Activated CD4-positive, alpha-beta memory T cell treated with anti-CD3 and anti-CD28 coated beads for 36 hours (primary cell): ENCODE measurements at places on chromosomes 1 and 21. TPM values are rescaled to one million over a fixed set of nuclear protein-coding genes. Genes with fewer than 3 reads are reported as not detected.

GRCh38 chr1:222413436-222413835 lies 134.5 kb downstream of the HHIPL2 start:
- no peak overlapping the region for H3K4me3 ChIP-seq
- no peak for DNase-seq
- H3K4me1 ChIP-seq = peaks cover 31% of the 10 kb centered on the region
- H3K36me3 ChIP-seq = peaks cover 7% of the 10 kb centered on the region
- no peaks in the 10 kb centered on the region for H3K27me3 ChIP-seq

- H3K36me3 ChIP-seq = peaks cover 6% of the 10 kb centered on the region
- peaks cover 10% of the 10 kb centered on the region for H3K4me1 ChIP-seq
- DNase-seq = no peak
- H3K27me3 ChIP-seq = no peaks in the 10 kb centered on the region
- H3K27ac ChIP-seq = no peak overlapping the region
- H3K4me3 ChIP-seq = no peak overlapping the region
Observed at GRCh38 chr1:182598296-182598695, 5.9 kb downstream of the RGS16 start.

GRCh38 chr1:17425806-17426600 lies 13.5 kb downstream of the RCC2 start:
- H3K27me3 ChIP-seq = no peaks in the 10 kb centered on the region
- H3K4me3 ChIP-seq = no peak overlapping the region
- no peak overlapping the region for H3K27ac ChIP-seq
- peaks cover 56% of the 10 kb centered on the region for H3K36me3 ChIP-seq
- peaks cover 10% of the 10 kb centered on the region for H3K4me1 ChIP-seq

DNA sequence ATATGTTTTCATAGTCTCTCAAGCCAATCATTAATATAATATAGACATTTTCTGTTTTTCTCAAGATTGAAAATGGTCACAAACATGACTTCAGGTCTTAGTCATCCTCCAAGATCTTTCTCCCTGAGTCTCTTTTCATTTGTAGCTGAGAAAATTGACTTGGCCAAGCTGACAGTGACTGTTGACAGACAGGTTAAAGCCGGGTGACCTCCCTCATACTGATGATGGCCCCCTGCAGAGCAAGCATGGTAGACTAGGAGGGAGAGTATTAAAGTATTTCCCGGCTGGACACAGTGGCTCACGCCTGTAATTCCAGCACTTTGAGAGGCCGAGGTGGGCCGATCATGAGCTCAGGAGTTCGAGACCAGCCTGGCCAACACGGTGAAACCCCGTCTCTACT lies 6.8 kb upstream of the KIAA1614 start:
- H3K27ac ChIP-seq = no peak overlapping the region
- no peak overlapping the region for H3K4me3 ChIP-seq
- no peak for DNase-seq

GRCh38 chr1:85289848-85290335 lies 13.5 kb upstream of the BCL10 start:
- peaks cover 13% of the 10 kb centered on the region for H3K27me3 ChIP-seq
- no peak overlapping the region for H3K27ac ChIP-seq
- H3K36me3 ChIP-seq = no peaks in the 10 kb centered on the region
- peaks cover 13% of the 10 kb centered on the region for H3K4me1 ChIP-seq

DNA sequence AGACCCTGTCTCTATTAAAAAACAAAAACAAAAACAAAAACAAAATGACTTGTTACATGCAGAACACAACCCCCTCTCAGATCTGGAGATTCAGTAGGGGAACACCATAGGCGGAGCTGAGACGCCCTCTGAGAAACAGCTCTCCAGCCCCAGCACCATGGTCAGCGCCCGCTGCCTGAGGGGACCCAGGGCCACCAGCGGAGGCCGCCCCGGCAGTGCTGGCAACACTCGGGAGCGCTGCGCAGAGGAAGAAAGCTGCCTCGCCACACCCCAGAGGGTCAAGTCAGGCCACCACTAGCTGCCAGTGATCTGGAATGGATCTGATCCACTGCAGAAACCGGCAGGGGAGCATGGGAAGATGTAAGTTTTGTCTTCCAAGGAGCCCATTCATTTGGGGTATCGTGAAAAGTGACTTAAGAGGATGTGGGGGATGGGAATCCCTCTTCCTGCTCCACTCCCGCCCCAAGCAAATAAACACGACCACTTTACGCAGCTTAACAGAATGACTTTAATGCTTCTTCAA lies 3.1 kb downstream of the ACTA1 start:
- peak; percentile 66 for DNase-seq
- peak overlapping the region; percentile 38 for H3K4me3 ChIP-seq
- peaks cover 60% of the 10 kb centered on the region for H3K27me3 ChIP-seq
- H3K36me3 ChIP-seq = no peaks in the 10 kb centered on the region

Gene RGS8
- 0.05 TPM for total RNA-seq

GRCh38 chr1:86239894-86240293 lies 83.3 kb upstream of the COL24A1 start:
- no peak for DNase-seq
- no peak overlapping the region for H3K4me3 ChIP-seq
- peaks cover 3% of the 10 kb centered on the region for H3K27me3 ChIP-seq
- no peak overlapping the region for H3K27ac ChIP-seq

- no peaks in the 10 kb centered on the region for H3K27me3 ChIP-seq
- H3K36me3 ChIP-seq = no peaks in the 10 kb centered on the region
- no peak overlapping the region for H3K4me3 ChIP-seq
- no peaks in the 10 kb centered on the region for H3K4me1 ChIP-seq
Observed at GRCh38 chr1:60598041-60598910, 484.1 kb upstream of the NFIA start.

DNA sequence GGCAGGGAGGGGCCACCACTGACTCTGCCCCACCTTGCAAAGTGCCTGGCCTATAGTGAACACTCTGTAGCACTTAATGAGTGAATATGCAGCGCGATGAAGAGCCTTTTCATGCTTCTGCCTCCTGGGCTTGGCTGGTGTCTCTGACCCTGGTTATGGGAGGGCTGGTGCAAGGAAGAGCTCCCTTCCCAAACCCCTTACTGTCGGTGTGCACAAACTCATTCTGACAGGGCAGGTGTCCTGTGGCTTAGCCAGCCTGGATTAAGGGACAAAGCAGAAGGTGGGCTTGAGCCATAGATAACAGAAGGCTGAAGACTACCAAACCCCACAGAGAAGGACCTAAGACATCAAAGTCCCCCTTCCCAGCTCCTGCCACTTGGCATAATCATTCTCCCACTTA lies 2.0 kb upstream of the NCMAP start:
- no peak overlapping the region for H3K27ac ChIP-seq
- H3K4me1 ChIP-seq = peaks cover 10% of the 10 kb centered on the region

GRCh38 chr1:56199061-56199460 lies 380.3 kb downstream of the PLPP3 start:
- no peaks in the 10 kb centered on the region for H3K27me3 ChIP-seq
- H3K4me1 ChIP-seq = no peaks in the 10 kb centered on the region
- no peaks in the 10 kb centered on the region for H3K36me3 ChIP-seq
- H3K4me3 ChIP-seq = no peak overlapping the region
- no peak for DNase-seq
- no peak overlapping the region for H3K27ac ChIP-seq

DNA sequence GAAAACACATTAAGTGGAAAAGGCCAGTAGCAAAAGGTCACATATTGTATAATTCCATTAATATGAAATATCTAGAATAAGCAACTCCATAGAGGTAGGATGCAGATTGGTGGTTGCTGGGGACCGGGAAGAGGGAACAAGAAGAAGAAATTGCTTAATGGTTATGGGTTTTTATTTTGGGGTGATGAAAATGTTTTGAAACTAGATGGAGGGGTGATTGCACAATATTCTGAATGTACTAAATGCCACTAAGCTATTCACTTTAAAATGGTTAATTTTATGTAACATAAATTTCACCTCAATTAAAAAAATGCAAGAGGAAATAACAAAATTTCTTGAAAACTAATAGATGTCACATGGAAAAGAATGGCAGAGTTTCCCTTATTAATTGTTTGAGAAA lies 6.7 kb downstream of the KIAA0040 start:
- peaks cover 52% of the 10 kb centered on the region for H3K36me3 ChIP-seq
- H3K4me1 ChIP-seq = peaks cover 94% of the 10 kb centered on the region
- H3K27ac ChIP-seq = no peak overlapping the region

GRCh38 chr1:212930986-212931678 lies 19.2 kb upstream of the VASH2 start:
- H3K4me1 ChIP-seq = no peaks in the 10 kb centered on the region
- H3K27me3 ChIP-seq = peaks cover 4% of the 10 kb centered on the region
- H3K27ac ChIP-seq = no peak overlapping the region

DNA sequence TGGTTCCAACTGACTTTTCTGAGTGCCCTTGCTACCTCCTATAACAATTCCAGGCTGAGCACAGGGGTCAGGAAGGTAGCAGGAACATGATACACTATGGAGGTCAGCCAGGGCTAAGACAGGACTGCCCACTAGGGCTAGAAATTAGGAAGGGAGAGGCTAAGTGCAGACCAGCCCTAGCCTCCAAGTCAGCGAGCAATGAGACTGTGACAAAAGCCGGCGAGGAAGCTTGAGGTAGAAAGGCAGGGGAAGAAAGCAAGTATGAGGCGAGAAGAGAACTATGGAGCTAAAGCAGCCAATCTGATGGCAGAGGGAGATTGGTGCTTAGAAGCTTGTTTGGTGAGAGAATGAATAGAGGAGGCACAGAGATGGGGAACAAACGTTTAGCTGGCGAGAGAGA lies 4.7 kb downstream of the UROD start:
- H3K4me1 ChIP-seq = peaks cover 22% of the 10 kb centered on the region
- peaks cover 8% of the 10 kb centered on the region for H3K36me3 ChIP-seq
- H3K27me3 ChIP-seq = no peaks in the 10 kb centered on the region
- DNase-seq = no peak
- no peak overlapping the region for H3K27ac ChIP-seq

- no peaks in the 10 kb centered on the region for H3K27me3 ChIP-seq
- H3K36me3 ChIP-seq = no peaks in the 10 kb centered on the region
- no peak overlapping the region for H3K4me3 ChIP-seq
- DNase-seq = peak; percentile 73
Observed at GRCh38 chr1:65075123-65075976, 72.7 kb upstream of the AK4 start.

GRCh38 chr1:78553859-78554258 lies 63.1 kb downstream of the PTGFR start:
- DNase-seq = no peak
- peaks cover 8% of the 10 kb centered on the region for H3K27me3 ChIP-seq
- no peaks in the 10 kb centered on the region for H3K36me3 ChIP-seq
- no peak overlapping the region for H3K4me3 ChIP-seq

Gene KCNT2
- not detected for total RNA-seq

Gene KRTAP13-2
- not detected for total RNA-seq

DNA sequence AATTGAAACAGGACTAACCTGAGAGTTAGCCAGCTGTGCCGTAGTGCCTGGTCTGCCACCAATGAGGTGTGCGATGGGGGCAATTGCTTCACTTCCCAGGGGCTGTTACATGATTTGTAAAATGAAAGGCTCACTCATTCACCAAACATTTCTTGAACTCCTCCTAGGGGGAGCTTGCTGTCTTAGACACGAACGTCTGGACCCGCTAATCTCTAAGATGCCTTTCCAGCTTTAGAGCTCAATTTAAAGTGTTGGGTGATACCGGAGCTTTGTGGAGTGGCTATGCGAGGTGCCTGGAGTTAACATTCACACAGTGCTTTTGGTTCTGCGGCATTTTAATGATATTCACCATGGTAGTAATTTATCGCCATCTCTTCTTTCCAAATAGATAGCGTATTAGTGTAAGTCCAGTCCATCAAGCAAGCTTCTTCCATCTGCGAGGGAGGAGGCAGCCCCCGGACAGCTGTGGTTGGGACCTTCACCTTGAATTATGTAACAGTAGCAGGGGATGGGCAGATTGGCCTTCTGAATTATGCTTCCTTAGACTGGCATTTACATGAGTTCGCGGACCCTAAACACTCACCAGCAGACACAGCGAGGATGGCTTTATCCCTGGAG lies 179.9 kb downstream of the ADSS2 start:
- H3K4me3 ChIP-seq = no peak overlapping the region
- DNase-seq = no peak
- H3K27me3 ChIP-seq = no peaks in the 10 kb centered on the region
- no peak overlapping the region for H3K27ac ChIP-seq

Gene AK5
- 1.6 TPM for total RNA-seq

DNA sequence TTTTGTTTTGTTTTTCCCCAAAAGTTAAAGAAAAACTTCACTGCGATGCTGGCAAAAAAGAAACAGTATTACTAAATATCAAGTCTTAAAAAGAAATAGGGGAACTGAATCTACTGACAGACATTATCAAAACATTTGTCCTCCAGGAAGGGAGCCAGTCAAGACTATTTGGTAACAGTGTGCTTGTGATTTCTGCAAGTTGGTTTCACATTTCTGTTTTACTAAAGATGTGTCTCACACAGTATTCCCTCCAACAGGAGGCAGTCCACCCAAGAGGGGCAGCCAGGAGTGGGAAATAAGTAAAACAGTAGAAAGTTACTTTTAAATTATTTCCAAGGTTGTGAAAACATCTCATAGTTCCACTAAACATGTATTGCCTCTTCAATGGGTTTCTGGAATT lies 74.4 kb upstream of the SDC3 start:
- peaks cover 51% of the 10 kb centered on the region for H3K4me1 ChIP-seq
- DNase-seq = no peak
- peaks cover 35% of the 10 kb centered on the region for H3K36me3 ChIP-seq
- no peaks in the 10 kb centered on the region for H3K27me3 ChIP-seq
- no peak overlapping the region for H3K4me3 ChIP-seq

Gene PRKAA2
- not detected for total RNA-seq

- H3K4me3 ChIP-seq = no peak overlapping the region
- no peaks in the 10 kb centered on the region for H3K36me3 ChIP-seq
- H3K27me3 ChIP-seq = peaks cover 8% of the 10 kb centered on the region
- H3K27ac ChIP-seq = no peak overlapping the region
- DNase-seq = no peak
Observed at GRCh38 chr1:24009406-24009805, 29.3 kb upstream of the SRSF10 start.

Gene TIPRL
- 54.2 TPM for total RNA-seq

GRCh38 chr1:100955322-100955721 lies 59.4 kb downstream of the SLC30A7 start:
- peaks cover 57% of the 10 kb centered on the region for H3K36me3 ChIP-seq
- H3K27ac ChIP-seq = peak overlapping the region; percentile 56
- H3K27me3 ChIP-seq = no peaks in the 10 kb centered on the region
- H3K4me3 ChIP-seq = no peak overlapping the region
- H3K4me1 ChIP-seq = peaks cover 48% of the 10 kb centered on the region

Gene RGSL1
- not detected for total RNA-seq

DNA sequence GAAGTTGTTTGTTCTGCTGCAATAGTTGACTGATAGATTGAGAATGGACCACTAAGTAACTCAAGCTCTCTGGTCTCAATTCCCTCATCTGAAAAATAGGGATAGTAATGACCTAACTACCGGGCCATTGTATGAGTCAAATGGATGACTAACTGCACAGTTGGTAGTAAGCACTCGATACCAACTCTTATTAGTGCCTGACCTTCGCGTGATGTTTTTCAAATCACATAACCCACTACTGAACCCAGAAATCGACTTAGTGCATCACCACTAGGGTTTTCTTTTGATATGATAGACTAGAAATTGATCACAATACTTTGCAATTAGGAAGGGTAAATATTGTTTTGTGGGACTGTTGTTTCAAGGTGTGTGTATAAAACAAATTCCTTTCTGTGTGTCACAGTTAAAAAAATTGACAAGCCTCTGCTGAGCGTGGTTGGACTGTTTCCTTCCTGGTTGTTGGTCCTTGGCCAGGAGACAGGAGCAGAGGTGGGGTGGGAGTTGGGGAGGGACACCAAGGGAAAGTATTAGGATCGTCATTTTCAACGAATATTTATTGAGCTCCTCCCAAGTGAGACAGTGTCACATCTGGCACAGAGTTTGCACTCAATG lies 54.0 kb upstream of the LRP8 start:
- no peaks in the 10 kb centered on the region for H3K4me1 ChIP-seq
- H3K36me3 ChIP-seq = no peaks in the 10 kb centered on the region
- no peak for DNase-seq
- H3K27ac ChIP-seq = no peak overlapping the region
- no peak overlapping the region for H3K4me3 ChIP-seq
